ENCODE measurements at places on chromosomes 16 and 17.

DNA sequence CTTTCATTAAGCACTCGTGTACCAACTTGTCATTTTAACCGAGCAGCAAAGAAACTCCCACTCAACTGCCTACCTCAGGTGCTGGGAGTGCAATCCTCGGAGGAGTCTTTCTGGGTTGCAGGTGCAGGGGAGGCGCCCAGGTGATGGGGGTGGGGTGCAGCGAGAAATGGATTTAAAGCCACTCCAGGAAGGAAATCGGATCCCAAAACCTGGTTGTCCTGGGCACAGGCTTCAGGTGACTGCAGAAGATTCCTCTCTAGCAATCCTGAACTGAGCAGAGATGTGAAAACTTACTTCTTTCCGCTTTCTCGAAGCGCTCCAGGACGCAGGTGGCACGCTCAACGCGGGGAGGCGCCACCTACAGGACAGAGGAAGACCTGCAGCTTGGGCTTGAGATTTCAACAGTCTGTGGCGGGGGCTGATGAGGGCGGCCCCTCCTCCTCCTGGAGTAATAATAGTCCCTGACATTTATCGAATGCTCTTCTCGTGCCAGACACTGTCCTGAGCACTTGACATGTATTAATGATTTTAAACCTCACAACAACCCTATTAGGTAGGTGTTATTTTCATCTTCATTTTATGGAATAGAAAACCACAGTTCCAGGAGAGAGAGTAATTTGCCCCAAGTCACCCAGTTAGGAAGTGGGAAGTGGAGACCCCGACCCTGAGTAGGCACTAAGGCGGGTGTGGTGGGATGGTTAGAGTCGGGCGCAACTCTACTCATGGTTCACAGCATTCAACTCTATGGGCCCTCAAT lies 27.2 kb upstream of the SKAP1 start:
- peak; percentile 42 for DNase-seq

DNA sequence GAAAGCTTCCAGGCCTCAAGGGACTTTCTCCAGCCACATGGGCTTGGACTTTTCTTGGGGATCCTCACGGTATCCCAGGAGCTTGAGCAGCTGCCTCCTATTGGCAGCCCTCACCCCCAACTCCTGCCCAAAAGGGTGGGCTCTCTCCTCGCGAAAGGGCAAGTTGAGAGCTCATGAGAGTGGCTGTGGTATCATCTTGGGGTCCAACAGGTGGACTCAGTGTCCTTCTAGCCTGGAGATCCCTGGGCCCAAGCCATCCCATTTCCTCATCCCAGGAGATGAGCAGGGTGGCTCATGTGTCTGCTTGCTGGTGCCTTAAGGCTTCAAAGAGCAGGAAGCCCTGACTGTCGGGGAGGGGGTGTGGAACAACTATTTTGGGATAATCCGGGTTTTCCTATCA lies 17.7 kb downstream of the TBX4 start:
- DNase-seq = no peak

GRCh38 chr16:73036074-73036826 lies 11.7 kb downstream of the ZFHX3 start:
- no peak for DNase-seq

GRCh38 chr16:85485379-85485778 lies 127.7 kb upstream of the GSE1 start:
- no peak for DNase-seq

GRCh38 chr17:39209317-39210092 lies 9.4 kb downstream of the RPL19 start:
- no peak for DNase-seq

DNA sequence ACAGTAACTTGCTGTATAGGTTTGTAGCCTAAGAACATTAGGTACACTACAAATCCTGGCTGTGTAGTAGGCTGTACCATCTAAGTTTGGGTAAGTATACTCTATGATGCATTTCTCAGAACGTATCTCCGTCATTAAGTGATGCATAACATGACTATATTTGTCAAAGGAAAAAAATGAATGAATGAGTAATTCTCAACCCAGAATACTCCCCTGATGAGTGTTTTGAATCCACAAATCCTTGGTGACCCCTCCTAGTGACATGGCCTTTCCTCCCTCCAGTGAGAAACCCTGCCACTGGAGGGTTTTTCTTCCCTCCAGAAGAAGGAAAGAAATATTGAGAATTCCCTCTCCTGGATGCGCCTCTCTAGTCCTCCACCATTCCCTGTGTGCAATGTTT lies 24.0 kb upstream of the SALL1 start:
- peak; percentile 28 for DNase-seq

DNA sequence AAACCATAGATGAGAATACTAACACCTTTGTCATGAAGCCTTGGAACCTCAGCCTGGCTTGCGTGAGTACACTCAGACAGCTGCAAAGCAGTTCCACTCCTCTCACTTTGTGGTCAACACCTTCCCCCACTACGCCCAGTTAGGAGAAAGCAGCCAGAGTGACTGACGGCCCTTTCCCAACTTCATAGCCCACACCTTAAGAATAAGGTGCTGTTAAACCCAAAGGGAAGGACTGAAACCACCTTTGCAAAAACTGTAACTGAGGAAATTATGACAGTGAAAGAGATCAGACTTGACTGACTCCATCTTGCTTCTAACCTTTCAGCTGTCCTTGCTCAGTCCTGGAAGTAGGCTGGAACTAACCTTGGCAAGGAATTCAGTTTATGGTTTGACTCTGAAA lies 13.7 kb downstream of the N4BP1 start:
- no peak for DNase-seq

DNA sequence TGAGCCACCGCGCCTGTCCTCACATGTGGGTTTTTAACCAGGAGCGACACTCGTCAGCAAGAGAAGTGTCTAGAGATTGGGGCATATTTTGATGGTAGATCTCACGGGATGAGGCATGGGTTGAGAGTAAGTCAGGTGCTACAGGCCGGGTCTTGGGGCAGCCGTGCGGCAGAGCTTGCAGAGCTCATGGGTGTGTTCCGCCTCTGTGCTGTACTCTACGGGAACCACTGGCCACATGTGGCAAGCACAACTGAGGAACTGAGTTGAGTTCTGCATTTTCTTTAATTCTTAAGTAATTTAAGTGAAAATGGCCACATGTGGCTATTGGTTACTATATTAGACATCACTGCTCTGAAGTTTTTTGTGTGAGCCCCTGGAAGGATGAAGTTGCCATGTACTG lies 9.6 kb downstream of the CLUAP1 start:
- no peak for DNase-seq

GRCh38 chr16:88367560-88367959 lies 15.2 kb upstream of the ZNF469 start:
- DNase-seq = no peak

- no peak for DNase-seq
Observed at GRCh38 chr17:21357281-21357680, 18.9 kb upstream of the KCNJ12 start.

- DNase-seq = no peak
Observed at GRCh38 chr17:357644-358043, 5.0 kb upstream of the RPH3AL start.

- no peak for DNase-seq
Observed at GRCh38 chr17:1752425-1753262, 9.2 kb upstream of the SERPINF1 start.

DNA sequence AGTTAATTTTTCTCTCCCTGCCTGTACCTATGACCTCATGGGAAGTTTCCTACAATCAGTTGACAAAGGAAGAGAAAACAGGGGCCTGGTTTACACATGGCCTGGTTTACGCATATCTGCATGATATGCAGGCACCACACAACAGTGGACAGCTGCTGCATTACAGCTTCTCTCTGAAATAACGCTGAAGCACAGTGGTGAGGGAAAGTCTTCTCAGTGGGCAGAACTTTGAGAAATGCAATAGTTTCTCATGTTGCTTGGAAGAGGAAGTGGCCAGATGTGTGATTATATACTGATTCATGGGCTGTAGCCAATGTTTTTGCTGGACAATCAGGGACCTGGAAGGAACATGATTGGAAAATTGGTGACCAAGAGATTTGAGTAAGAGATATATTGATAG lies 324.1 kb upstream of the GOT2 start:
- DNase-seq = no peak

DNA sequence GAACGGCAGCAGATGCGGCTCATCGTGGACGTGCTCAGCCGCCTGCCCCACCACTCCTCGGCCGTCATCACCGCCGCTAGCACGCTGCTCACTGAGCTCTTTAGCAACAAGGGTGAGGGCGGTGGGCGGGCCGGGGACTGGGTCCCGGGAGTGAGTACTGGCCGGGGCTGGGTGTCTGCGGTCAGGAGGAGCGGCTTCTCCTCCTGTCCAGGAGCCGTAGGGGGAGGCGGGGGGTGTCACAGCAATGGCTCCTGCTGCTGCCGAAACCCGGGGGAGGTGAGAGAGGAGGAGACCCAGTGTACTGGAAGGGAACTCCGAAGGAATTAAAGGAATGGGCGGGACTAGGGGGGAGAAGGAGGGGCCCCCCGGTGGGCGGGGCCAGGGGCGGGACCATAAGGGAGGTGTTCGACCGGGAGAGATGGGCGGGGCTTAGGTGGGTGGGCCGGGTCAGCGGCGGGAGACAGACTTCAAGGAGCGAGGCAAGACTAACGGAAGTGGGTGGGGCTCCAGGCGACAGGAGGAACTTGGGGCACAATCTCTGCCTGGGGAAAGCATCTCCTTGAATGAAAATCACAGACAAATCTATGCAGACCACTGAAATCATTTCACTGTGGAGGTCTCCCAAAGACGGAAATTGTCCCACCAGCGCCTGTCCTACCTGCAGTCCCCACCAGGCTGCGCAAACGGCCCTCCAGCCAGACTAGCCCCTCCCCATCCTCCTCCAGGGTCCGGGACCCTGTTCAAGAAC lies 2.4 kb downstream of the NAGS start:
- peak; percentile 90 for DNase-seq

DNA sequence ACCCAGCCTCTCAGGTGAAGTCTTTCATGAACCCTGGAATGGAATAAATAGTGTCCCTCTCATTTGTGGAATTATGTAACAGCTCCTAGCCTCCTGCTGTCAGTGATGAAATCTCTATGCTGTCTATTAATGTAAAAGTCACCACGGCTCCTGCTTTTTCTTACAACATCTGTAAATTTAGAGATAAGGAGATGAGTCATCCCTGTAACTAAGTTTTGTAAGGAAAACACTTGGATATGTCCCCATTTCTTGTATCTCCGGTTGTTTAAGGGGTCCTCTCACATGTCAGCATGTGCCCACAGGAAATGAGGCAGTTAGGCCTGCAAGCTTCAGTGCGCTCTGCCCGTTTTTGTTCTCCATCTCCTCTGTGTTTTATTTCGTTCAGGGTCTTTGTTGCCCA lies 2.8 kb upstream of the NAT9 start:
- no peak for DNase-seq

Measured in kidney glomerular epithelial cell (primary cell).